ENCODE measurements at places on chromosomes 12 and 14. TPM values are rescaled to one million over a fixed set of nuclear protein-coding genes. Genes with fewer than 3 reads are reported as not detected.

The PKP2 gene
- total RNA-seq = not detected

The OASL gene
- 3.1 TPM for total RNA-seq

The OR10AD1 gene
- total RNA-seq = not detected

The STAB2 gene
- total RNA-seq = not detected

The KRT83 gene
- not detected for total RNA-seq

The NELL2 gene
- total RNA-seq = 16.4 TPM

The PLEKHD1 gene
- not detected for total RNA-seq

The OR6C2 gene
- total RNA-seq = not detected

The ACSM4 gene
- not detected for total RNA-seq

The CELA1 gene
- total RNA-seq = not detected

The DEGS2 gene
- total RNA-seq = 1.1 TPM

The KLHDC2 gene
- total RNA-seq = 26.2 TPM

The KRT71 gene
- total RNA-seq = not detected

The MYF5 gene
- not detected for total RNA-seq

The INHBE gene
- total RNA-seq = 0.22 TPM

The KCNC2 gene
- total RNA-seq = not detected

The MRPL42 gene
- total RNA-seq = 87.0 TPM

The CMA1 gene
- not detected for total RNA-seq

The BCL2L2 gene
- total RNA-seq = 4.1 TPM

The ADCY4 gene
- 1.5 TPM for total RNA-seq

The KRT77 gene
- total RNA-seq = not detected

The SLC17A8 gene
- not detected for total RNA-seq

The CMKLR1 gene
- total RNA-seq = not detected

The ALG10 gene
- 28.5 TPM for total RNA-seq

The CLEC4C gene
- total RNA-seq = not detected

The SCYL2 gene
- 38.9 TPM for total RNA-seq

The CLECL1 gene
- total RNA-seq = 9.1 TPM

The CCT2 gene
- total RNA-seq = 442 TPM

The PLEKHH1 gene
- total RNA-seq = 2.4 TPM

The GLT1D1 gene
- total RNA-seq = 2.0 TPM

The CBLN3 gene
- 5.5 TPM for total RNA-seq

The TAS2R14 gene
- total RNA-seq = 2.9 TPM

The SLC25A47 gene
- total RNA-seq = not detected

The TMTC2 gene
- 3.0 TPM for total RNA-seq

The PRICKLE1 gene
- 0.34 TPM for total RNA-seq

The SPIC gene
- total RNA-seq = not detected

The CLEC9A gene
- total RNA-seq = not detected

The A2M gene
- total RNA-seq = not detected

The PRH2 gene
- not detected for total RNA-seq

The SELPLG gene
- 51.9 TPM for total RNA-seq

The AKAP6 gene
- 0.21 TPM for total RNA-seq

The AP5M1 gene
- total RNA-seq = 48.2 TPM

The RFLNA gene
- not detected for total RNA-seq

The RTN1 gene
- not detected for total RNA-seq
